ENCODE measurements at places on chromosomes 6 and 20. TPM values are rescaled to one million over a fixed set of nuclear protein-coding genes. Genes with fewer than 3 reads are reported as not detected.

The NR2E1 gene
- total RNA-seq, result not detected

The MCCD1 gene
- total RNA-seq, result not detected

The IL17F gene
- total RNA-seq, result not detected

The IYD gene
- total RNA-seq, result not detected

The SERAC1 gene
- 3.3 TPM for total RNA-seq

The GSTA2 gene
- total RNA-seq, result not detected

The NRSN1 gene
- not detected for total RNA-seq

The MYCT1 gene
- total RNA-seq, result not detected

The HNF4A gene
- total RNA-seq, result 15.4 TPM

The LPA gene
- total RNA-seq, result 0.07 TPM

The CCN6 gene
- total RNA-seq, result not detected

The KCNK5 gene
- 1.3 TPM for total RNA-seq

The LY6G6F gene
- total RNA-seq, result not detected
